ENCODE measurements at places on chromosomes 11 and 22.

GRCh38 chr11:36155124-36155561 is 134.1 kb downstream of the COMMD9 start:
- no peak for DNase-seq

DNA sequence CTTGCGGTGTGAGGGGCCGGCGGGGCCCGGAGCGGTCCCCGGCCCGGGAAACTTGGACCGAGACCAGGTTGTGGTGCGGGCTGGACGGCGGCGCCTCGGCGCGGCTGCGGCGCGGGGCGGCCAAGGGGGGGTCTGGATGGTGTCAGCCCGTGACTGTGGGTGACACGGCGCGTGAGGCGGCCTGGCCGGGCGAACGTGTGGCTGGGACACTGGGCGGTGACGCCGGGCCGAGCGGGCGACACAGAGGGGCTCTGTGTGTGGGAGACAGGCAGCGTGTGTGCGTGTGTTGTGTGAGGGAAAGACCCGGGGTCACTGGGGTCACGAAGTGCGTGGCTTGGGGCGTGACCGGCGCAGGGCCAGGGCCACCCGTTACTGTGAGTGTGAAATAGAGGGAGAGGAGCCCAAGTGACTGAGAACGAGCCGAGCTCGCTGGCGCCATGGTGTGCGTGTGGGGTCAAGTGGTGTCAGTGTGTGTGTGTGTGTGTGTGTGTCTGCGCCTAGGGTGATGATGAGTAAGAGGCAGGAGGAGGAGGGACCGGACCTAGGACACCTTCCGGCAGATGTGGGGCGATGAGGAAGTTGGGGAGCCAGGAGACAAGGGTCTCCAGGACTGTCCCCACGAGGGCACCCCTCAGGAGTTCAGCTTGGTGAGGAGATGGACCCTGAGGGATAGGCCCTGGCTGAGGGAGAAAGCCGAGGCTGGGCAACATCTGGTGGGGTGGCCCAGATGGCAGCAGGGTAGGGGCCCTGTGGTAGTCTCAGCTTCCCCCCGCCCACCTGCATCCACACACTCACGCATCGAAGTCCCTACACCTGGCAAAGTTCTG is 817 bp downstream of the RELT start:
- peak; percentile 34 for DNase-seq

DNA sequence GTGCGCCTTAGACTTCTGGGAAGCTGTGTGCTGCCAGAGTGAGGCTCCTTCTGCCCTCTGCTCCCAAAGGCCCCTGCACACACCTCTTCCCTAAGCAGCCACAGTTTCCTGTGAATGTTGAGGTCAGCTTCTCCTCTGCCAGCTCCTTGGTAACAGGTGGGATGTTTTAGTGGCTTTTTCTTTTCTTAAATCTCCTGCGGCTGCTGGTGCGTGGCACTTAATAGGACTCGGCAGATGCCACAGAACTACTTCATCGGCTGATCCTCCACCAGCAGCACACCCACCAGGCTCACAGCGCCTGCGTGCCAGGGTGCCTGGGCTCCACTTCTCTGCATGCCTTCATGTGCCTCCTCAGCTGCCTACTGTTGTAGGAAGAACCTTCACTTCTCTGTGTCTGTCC is 87.8 kb downstream of the RCN1 start:
- no peak for DNase-seq

- no peak for DNase-seq
Observed at GRCh38 chr11:86514453-86514852, 139.8 kb downstream of the CCDC81 start.

DNA sequence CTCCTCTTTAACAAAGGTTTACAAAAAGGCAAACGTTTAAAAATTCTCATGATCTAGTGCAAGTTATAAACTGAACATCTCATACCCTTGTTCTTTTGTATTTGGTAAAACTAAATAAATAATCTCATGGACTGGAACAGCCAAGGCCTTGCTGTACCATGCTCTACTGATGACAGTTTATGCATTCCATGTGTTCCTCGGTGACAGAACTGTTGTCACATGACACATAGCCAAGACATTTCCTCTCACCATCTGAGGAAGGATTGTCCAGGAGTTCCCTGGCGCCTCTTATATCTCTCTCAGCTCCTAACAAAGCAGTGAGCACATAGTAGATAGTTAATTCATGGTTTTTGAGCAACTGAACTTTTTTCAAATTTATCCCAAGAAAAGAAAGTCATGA is 12.6 kb downstream of the CCDC83 start:
- no peak for DNase-seq

DNA sequence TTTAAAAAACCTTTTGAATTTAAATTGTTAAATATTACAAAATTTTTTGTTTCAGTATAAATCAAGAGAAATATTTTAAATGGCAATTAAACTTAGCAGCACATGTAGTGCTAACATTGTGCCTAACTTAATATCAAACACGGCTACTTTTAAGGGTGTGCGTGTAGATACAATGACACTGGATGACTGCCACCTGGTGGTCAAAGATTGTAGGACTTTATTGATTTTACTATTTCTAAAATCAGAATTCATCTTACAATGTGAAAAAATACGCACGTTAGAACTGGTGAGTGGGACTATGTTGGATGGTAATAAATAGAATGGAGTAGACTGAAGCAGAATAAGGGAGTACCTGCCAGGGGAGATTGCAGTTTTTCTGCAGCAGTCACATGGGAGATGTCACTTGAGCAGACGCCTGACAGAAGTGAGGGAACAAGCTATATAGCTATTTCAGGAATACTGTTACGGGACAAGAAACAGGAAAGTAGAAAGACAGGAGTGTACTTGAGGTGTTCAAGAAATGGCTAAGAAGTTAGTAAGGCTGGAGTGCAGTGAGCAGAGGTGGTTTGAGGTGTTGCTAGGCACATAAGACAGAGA is 52.9 kb downstream of the UVRAG start:
- no peak for DNase-seq

- no peak for DNase-seq
Observed at GRCh38 chr11:101880222-101880621, 34.6 kb upstream of the CEP126 start.

- no peak for DNase-seq
Observed at GRCh38 chr11:30635401-30635989, 49.3 kb upstream of the MPPED2 start.

GRCh38 chr11:64772303-64773018 is 5.9 kb downstream of the SF1 start:
- no peak for DNase-seq

Data from activated naive CD4-positive, alpha-beta T cell (primary cell).